ENCODE measurements at places on chromosomes 12 and 14. TPM values are rescaled to one million over a fixed set of nuclear protein-coding genes. Genes with fewer than 3 reads are reported as not detected.

Gene LAG3
- 0.37 TPM for total RNA-seq

Gene PLD4
- total RNA-seq = 0.27 TPM

Gene FZD10
- 0.07 TPM for total RNA-seq

Gene TXNDC16
- 3.4 TPM for total RNA-seq

Gene NTF3
- 1.1 TPM for total RNA-seq

Gene CLEC1A
- total RNA-seq = 4.4 TPM

Gene NXPH4
- total RNA-seq = 1.8 TPM

GRCh38 chr12:111482462-111482861 lies 76.7 kb downstream of the SH2B3 start:
- no peak for DNase-seq

- DNase-seq = peak; percentile 60
Measured at GRCh38 chr12:111788178-111788654, 21.5 kb downstream of the ALDH2 start.

DNA sequence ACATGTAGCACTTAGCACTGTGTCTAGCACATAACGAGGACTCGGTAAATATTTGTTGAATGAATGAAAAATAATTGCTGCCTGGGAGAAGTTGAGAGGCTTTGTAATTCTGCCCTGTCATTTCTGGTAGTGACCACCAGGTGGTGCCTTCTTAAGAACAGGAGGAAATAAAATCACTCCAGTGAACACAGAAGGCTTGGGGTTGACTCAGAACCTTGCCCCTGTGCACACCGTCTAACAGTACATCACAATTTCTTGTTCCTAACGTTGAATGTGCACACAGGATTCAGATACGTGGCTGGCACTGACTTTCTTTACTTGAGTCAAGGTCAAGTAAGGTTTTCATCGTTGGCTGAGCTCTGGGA lies 91.8 kb downstream of the RGS6 start:
- no peak for DNase-seq

DNA sequence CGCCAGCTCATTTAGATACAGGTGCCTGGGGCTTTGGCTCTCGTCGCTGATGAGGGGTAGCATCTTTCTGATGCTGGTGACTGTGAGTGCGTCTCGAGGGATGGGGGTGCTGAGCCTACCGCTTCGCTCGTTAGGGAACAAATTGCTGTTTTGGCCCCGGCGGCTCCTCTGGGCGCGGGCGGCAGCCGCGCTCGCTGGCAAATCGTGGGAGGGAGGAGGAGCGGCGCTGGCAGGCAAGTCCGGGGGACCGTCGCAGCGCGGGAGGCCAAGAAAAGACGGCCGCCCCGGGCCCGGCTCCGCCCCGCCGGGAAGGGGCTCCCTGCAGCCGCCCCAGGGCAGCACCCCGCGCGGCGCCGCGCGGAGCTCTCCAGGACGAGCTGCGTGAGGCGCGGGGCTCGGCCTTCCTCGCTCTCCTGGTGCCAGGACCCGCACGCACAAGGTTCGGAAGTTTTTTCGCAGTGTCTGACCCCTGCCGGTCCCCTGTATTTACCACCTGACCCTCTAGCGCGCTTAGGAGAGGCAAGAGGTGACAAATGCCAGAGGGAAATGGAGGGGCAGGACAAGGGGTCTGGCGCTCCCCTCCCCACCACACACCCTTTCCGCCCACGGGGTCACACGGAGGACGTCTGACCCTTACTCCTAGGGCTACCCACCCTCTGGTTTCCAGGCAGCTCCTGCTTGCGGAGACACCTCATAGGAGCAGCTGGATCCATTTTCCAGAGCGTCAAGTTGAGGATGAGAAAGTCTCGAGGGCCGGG lies 899 bp upstream of the KCNH3 start:
- peak; percentile 44 for DNase-seq

- DNase-seq = no peak
Measured at GRCh38 chr12:122202017-122202416, 1.5 kb upstream of the B3GNT4 start.

DNA sequence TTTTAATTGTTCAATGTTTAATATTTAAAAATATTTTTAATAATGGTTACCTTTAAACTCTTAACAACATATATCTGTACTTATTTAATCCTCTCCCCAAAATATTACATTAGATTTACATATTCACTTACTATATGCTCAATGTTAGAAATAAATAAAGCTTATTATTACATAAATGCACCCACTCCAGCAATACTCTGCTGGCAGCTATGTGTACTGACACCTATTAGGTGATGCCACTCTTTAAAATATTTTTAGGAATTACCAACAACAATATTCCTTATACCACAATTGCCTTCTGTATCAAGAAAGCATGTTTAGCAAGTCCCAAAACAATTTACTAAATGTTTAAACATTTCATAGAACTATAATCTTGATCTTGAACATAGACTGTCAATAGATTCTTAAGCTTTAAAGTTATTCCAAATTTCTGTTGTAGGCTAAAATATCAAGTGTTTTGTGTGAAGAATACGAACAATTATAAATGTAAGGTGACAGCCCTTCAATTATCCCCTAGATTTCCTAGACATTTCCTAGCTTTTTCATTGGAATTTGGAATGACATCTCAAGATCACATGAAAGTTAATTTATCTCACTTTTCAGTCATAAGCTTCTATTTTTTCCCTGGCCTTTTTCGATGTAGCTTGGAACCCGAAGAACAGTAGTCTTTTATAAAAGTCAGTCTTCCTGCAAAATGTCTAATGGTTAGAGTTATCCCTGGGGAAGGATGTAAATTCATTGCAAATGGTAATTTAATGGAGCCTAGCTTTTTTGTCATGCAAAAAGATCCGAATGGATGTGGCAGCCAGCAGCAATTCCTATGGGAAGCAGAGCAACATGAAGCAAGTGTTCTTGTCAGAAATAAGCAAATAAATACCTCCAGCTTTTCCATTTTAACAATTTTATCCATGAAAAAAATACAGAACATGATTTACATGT lies 907.5 kb upstream of the ATXN7L3B start:
- no peak for DNase-seq

- DNase-seq = no peak
Measured at GRCh38 chr14:68569970-68570409, 222.9 kb downstream of the ZFP36L1 start.

GRCh38 chr14:25050269-25051150 lies 563 bp upstream of the STXBP6 start:
- DNase-seq = no peak

DNA sequence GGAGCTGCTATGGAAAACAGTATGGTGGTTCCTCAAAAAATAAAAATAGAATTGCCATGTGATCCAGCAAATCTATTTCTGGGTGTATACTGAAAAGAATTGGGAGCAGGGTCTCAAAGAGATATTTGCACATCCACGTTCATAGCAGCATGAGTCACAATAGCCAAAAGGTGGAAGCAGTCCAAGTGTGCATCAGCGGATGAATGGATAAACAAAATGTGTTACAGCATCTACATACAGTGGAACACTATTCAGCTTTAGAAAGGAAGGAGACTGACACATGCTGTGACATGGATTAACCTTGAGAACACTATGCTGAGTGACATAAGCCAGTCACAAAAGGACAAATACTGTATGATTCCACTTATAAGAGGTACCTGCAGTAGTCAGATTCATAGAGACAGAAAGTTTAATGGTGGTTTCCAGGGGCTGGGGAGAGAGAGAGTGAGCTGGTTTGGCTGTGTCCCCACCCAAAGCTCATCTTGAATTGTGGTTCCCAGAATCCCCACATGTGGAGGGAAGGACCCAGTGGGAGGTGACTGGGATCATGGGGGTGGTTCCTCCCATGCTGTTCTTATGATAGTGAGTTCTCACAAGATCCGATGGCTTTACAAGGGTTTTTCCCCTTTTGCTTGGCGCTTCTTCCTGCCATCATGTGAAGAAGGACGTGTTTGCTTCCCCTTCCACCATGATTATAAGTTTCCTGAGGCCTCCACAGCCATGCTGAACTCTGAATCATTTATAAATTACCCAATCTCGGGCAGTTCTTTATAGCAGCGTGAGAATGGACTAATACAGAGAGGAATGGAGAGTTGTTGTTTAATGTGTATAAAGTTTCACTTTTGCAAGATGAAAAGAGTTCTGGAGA lies 17.6 kb upstream of the TBC1D30 start:
- no peak for DNase-seq

DNA sequence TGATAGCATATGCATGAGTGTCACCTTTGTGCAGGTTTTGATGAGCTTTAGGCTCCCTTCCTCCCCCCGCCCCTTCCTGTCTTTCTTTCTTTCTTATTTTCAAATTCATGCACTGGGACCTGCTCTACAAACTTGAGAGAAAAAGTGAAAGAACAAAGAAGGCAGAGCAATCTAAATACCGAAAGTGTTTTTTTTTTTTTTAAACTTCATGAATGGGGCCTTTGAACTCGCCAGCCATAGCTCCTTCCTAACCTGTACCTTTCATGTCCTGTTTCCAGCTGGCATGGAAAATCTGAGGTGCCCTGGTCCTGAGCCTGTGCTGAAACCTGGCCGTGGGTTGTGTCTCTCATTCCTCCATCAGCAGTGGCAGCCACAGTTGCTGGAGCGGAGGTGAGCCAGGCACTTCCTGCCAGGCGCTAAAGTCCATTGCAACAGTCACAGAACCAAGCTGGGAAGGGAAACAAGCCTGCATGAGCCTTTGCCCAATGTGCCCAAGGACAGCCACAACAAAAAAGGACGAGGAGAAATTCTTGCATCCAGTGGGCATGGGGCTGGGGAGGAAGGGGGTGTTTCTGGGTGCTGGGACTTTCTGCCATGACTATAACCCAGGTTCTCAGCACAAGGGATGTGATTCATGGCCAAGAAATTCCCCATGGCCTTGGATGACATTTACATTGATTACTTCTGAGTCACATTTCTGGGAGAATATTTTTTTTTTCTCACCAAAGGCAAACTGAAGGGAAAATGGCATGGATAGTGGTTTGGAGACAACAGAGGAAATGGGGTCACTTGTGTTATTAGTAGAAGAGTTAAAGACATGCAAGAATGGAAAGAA lies 102.7 kb downstream of the TMEM30B start:
- no peak for DNase-seq

DNA sequence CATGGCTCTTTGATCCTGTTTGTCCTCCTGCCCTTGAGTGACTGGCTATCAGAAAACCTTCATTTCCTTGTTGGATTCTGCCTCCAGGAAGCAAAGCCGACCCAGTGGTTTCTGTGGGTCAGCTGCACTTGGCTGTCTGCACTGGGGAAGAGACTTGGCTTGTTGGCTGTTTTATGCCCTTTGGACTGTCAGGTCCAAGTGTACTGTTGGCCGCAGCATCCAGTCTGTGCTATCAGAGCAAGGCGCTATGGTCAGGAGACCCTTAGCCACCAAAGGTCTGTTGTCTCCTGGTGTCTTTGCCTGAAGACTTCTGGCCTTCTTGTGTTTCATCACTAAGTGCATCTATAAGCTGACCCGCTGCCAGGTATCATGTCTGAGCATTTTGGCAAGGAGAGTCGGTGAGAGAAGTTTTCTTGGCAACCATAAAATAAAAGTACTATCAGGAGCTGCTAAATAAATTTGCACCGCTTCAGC lies 177.4 kb upstream of the HIF1A start:
- peak; percentile 35 for DNase-seq

- DNase-seq = no peak
Measured at GRCh38 chr14:88322504-88323085, 474 bp downstream of the KCNK10 start.
